ENCODE measurements at places on chromosomes 12 and 14.

GRCh38 chr12:132176920-132177551 is 32.8 kb downstream of the NOC4L start:
- no peak for DNase-seq

DNA sequence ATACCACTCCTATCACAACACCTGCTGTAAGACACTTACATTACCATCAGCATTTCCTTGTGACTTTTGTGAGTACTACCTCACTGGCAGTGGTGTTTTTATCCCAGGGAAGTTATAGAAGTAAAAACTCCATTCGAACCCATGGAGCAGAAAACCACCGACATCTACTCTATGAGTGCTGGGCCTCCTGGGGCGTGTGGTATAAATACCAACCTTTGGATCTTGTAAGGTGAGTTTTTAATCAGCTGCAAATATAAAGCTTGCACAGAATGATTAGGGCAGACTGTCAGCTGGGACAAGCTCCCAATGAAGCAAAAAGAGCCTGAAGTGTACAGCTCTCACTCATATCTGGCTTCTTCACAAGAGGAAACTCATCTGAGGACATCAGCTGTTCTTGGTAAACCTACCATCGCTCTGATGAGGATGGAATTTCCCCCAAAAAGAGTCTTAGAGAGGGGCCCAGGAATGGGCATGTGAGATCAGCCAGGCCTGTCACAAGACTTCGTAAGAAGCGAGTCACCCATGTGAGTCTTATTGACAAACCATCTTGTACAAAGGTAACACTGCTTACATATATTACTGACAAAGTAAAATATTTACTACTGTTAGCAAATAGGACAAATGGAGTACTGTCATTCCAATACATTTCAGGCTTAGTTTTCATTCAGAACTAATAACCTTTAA is 170.0 kb downstream of the SLC5A8 start:
- no peak for DNase-seq

GRCh38 chr12:11707535-11707934 is 58.1 kb downstream of the ETV6 start:
- no peak for DNase-seq

GRCh38 chr14:96299441-96299840 is 43.4 kb downstream of the BDKRB1 start:
- no peak for DNase-seq

GRCh38 chr12:117202556-117202955 is 12.3 kb upstream of the FBXO21 start:
- no peak for DNase-seq

DNA sequence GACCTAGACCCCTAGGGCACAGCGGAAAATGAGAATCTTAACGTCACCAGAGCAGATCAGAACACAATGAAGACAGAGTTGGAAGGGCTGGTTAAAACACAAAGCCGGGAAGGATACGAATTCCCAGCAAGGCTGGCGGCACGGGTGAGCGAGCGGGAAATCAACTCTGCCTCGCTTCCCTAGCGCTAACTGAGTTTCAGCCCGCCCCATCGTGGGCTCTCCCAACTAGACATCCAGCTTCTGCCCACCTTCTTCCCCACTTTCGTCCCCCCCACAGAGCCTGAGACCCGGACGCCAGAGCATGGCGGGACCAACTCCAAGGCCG is 377 bp downstream of the CCNT1 start:
- no peak for DNase-seq

DNA sequence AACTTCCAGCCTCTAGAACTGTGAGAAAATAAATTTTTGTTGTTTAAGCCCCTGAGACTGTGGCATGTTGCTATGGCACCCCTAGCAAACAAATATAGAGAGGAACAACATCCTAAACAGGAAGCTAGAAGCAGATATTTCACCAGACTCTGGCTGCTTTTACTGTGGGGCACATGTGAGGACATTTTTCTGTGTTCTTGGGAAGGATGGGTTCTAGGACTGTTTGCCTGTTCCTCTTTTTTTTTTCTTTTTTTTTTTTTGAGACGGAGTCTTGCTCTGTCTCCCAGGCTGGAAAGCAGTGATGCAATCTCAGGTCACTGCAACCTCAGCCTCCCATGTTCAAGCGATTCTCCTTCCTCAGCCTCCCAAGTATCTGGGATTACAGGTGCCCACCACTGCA is 4.2 kb upstream of the HRK start:
- DNase-seq = no peak

- DNase-seq = no peak
Observed at GRCh38 chr12:50401500-50402081, 906 bp downstream of the LARP4 start.

DNA sequence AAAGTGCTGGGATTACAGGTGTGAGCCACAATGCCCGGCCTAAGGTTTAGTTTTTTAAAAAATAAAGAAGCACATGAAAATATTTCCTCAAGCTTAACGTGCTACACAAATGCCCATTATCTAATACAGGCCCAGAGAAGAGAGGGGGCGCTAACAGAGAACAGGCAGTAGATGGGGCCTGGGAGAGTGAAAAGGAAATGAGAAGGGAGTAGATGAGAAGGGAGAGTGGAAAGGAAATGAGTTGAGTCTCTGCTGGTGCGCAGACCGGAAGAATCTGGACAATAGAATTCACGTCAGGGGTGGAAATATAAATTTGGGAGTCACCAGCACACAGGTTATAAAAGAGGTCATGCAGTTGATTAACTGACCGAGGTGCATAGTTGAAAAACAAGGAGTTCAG is 10.7 kb downstream of the PXN start:
- no peak for DNase-seq

GRCh38 chr14:69320581-69321365 is 60.8 kb downstream of the GALNT16 start:
- no peak for DNase-seq

DNA sequence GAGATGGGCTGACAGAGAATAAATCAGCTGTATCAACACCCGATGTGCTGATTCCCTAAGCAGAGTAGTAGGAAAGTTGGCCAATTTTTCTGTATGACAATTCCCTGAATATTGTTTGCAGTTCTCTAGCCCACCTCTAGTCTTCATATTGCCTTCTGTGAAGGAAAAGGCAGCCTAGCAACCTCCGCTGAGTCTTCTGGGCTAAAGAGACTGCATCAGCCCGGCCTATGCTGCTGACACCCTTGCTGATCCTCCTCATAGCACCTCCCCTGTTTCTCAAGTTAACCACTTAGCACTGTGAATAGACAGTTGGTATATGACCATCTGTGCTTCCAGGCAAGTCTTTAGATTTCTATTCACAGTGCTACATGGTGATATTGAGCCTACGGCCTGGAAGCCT is 161.1 kb upstream of the EGLN3 start:
- DNase-seq = no peak

DNA sequence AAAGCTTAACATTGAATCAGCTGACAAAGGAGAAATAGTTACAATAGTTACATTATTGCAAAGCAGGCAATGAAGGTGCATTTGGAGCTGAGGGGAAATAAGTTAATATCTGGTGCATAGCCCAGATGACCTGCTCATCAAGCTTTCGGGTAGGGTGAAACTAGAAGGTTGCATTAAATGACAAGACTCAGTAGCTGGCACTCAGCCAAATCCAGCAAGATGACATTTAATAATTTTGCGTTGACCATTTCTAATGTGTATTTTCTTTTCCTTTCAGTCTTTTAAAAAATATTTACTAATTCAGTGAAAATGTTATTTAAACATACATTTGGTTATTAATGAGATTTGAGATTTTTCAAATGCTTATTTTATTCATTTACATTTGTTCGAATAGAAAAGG is 188.6 kb downstream of the SLC5A8 start:
- no peak for DNase-seq

- DNase-seq = no peak
Observed at GRCh38 chr12:27869567-27869966, 89.5 kb upstream of the MANSC4 start.

DNA sequence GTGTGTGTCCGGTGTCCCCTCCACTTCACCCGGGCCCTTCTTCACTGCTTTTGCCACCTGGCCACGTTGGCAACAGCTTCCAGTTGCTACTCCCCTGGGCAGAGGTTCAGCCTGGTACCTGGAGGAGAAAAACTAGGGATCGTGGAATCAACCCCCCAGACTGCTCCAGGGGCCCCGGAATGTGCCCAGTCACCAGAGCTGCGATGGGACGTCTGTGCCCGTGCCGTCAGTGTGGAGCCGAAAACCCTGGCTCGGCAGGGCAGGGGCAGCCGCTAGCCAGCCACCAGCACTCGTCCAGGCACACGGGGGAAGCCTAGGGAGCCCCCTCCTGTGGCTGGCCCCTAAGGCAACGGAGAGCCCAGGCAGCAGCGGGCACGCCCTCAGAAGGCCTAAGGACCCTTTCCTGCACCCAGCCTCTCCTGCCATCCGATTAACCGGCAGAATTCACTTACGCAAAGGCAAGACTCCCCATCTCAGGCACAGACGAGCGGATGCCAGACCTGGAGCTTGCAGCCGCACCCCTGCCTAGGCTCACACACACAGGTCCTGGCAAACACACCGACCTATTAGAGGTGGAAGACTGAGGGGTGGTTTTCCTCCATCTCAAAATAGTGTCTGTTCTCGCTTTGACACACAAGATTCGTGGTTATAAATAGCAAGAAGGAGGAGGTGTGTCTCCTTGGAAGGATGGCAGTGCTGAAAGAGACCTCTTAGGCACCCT is 62.6 kb downstream of the FBXL14 start:
- DNase-seq = no peak

- DNase-seq = no peak
Observed at GRCh38 chr12:83432176-83432719, 745.5 kb downstream of the TMTC2 start.

DNA sequence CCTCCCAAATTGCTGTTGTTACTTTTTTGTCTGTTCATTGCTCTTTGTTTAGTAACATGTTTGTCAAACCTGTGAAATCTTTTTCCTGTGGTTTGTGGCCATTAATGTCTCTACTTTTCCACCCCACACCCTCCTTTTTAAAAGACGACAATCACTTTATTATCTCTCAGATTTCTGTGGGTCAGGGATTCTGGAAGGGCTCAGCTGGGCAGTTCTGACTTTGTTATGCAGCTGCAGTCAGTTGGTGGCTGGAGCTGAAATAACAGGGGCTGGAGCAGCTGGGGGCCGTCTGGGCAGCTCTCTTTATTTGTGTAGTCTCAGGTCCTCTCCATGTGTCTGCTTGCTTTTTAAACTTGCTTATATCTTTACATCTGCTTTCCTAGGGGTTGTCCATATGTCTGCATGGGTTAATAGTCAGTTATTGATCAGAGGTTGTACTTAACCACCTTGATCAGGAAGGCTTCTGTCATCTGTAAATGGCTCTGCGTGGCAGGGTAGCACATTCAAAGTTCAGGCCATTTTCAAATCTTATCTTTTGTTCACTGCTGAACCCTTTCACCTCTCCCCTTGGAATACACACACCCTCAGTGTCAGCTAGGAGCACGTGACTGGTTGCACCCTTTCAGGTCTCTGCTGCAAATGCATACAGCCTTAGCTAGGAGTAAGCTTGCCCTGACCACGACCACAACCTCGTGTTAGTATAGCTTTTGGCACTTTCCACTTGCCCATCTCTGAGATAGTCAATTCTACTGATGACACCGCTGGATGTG is 27.9 kb downstream of the BORCS5 start:
- no peak for DNase-seq

DNA sequence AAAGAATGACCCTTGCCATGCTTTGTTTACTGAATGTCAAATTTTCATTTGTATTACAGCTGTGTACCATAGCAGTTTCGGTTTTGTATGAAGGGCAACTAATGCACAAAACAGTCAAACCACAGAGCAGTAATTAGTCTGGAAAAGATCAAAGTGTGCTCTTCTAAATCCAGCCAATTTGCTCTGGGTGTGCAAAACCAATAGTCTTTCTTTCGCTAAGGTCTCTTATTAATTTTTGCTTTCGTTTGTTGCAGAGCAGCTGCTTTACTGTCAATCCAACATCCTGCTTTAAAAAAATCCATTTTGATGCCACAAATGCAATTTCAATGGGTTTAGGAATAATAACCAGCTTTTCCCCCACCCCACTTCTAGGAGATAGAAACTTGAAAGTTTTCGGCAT is 114.2 kb downstream of the BRMS1L start:
- no peak for DNase-seq

DNA sequence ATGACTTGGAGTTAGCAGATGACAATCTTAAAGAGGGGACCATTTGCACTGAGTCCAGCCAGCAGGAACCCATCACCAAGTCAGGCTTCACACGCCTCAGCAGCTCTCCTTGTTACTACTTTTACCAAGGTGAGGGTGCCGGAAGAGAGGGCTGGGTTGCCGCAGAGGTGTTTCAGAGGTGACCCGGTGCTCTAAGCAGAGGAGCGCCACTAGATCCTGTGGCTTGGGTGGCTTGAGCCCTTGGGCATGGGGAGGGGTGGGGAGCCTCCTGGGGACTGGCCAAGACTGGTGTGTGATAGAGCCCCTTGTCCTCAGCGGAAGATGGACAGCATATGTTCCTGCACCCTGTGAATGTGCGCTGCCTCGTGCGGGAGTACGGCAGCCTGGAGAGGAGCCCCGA is 17.7 kb downstream of the POP5 start:
- no peak for DNase-seq

DNA sequence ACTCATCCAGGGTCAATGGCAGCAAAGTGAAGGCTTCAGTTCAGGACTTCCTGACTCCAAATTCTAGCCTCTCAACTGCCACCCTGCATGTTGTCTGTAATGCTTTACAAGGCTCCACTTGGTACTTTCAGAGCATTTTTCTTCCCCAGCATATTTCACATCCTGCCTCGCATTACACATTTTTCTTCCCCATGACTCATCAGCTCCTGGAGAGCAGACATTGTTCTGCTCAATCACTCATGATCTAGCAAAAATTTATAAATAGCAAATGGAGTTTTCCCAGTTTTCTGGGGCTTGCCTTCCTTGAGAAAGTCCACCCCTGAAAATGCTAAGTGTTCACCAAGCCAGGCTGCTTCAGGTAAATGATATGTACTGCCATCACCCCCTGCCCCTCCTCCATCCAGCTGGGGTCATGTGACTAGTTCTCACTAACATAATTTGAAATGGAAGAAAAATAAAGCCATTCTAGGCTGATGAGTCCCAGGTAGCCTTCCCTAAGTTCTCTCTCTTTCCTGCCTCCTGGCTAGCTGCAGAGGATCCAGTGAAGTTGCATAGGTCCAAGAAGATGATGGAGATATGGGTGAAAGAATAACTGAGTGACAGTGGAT is 69.4 kb downstream of the ARMH4 start:
- no peak for DNase-seq

DNA sequence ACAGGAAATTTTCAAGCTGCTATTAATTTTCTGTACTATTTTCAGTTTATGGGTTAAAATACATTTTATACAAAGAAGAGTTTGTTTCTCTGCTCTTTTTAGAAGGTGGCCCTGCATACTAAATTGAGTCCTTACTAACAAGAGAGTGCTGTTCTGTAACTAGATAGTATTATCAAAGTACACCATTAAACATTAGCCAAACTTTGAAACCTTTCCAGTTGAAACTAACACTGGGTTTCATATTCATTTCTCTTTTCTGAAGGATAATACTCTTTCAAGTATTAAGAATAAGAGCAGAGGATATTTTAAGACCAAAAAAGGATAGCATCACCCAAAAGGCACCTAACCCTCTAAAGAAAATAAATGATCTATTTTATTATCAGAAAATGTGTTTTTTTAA is 47.2 kb downstream of the PEBP1 start:
- no peak for DNase-seq

DNA sequence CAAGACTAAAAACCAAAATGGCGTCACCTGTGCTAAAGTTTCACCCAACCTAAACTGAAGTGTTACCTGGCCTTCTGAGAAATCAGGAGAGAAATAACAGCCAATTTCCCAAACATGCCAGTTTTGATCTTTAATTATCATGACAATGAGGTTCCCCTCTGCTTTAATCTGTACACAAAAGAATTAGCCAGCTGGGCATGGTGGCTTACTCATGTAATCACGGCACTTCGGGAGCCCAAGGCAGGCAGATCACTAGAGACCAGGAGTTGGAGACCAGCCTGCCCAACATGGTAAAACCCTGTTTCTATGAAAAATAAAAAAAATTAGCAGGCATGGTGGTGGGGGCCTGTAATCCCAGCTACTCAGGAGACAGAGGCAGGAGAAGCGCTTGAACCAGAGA is 4.9 kb downstream of the HEATR4 start:
- no peak for DNase-seq

Measured in stimulated activated CD8-positive, alpha-beta memory T cell treated with anti-CD3 and anti-CD28 coated beads, Interleukin-2, amount 100 ng/mL, for 1 hour (primary cell).